SIG-M5 (cell line): ENCODE measurements at places on chromosomes 3 and 15.

GRCh38 chr3:190059242-190059590 lies 61.5 kb downstream of the P3H2 start:
- DNase-seq, result no peak

- no peak for DNase-seq
These were observed 277.9 kb downstream of the RPLP1 start for GRCh38 chr15:69730281-69731080.

DNA sequence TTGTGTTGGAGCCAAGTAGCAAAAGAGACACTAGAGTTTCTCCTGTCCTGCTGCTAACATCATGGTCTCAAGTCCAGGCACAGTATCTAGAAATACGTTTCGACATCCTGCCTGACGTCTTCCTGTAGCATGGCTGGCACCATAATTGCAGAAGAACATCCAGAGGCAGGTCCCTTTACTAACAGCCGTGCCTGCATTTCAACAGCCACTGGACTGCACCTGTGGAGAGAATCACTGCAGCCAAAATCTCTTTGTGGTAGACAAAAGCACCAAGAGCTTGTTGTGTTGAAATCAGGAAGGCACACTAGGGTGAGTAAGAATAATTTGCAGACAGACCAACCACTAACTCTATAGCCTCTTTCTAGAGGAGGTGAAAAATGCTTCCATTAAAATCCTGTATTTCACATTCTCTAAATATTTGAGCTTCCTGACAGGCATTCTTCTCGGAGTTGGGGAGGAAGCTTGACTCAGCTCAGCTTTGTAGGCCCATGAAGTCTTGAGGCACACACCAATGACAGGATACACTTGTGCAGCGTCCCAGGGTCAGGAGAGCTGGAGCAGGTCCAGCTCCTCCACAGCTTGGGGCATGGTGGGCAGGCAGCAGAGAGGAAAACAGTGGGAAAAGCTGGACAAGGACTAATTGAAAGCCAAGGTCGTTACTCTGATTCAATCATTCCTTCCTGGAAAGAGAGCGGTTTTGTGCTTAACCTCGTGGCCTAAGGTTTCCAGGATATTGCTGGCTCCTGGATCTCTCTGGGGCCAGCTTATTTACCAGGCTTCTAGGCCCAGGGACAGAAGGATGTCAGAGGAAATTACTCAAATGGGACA lies 244.9 kb downstream of the FAM43A start:
- peak; percentile 11 for DNase-seq

DNA sequence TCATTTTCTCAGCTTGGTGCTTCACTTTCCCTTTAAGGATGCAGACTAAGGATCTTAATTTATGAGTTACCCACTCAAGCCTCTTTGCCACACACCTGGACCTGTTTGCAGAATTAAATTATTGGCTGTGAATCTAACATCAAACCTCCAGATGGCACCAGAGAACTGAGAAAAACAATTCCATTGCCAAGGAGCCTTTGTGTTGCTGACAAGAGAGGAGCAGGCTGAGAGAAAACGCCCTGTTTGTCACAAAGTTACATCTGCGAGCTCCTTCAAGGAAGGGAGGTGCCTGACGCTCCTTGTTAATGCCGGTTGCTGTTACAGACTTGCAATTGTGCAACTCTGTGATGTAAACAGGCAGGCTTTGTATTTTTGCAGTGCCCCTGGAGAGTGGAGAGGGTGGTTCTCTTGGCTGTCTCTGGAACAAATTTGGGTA lies 36.3 kb upstream of the TMC3 start:
- no peak for DNase-seq

DNA sequence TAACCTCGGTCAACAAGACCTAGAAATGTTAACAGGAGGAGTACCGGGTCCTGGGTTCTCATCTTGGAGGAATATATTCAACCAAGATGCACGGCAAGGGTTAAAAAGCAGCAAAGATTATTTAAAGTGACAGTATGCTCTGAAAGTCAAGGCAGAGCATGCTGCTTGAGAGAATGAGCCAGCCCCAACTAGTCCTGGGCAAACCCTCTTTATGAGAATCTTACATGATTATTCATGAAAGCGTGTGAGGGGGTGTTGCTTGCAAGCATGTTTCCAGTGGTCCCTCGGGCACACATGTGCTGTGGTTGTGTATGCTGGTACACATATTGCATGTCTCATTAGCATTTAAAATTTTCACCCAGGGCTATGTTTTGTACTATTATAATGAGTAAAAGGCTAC lies 1445.6 kb downstream of the SI start:
- no peak for DNase-seq

GRCh38 chr3:72054976-72055375 lies 270.0 kb upstream of the PROK2 start:
- no peak for DNase-seq

DNA sequence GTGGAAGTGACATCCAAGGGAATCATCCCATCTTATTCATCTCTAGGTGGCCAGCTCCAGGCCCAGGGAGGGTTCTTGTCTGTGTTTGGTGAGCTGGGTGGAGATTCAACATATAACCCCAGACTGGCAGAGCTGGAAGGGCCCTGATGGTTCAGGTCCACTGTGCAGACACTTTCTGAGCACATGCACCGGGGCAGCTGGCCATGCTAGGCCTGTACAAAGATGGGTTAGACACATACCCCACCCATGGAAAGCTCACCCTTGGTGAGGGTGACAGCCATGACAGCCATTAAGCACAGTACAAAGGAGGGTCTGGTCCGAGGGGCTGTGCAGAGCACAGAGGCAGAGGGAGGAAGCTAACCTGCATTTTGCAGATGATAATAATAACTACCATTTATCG lies 100.4 kb downstream of the CORO2B start:
- DNase-seq, result no peak

DNA sequence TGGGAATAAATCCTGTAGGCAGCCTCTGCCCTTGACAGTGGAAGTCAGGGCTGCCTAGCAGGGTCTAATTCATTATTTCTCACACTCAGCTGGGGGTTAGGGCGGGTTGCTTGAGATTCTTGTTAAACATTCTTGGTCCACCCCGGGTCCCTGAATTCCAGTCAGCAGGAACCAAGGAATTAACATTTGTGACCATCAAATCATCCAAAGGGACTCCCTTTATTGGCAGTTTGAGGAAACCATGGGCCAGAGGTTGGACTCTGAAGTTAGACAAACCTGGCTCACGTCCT lies 122.8 kb downstream of the EEFSEC start:
- DNase-seq, result no peak

DNA sequence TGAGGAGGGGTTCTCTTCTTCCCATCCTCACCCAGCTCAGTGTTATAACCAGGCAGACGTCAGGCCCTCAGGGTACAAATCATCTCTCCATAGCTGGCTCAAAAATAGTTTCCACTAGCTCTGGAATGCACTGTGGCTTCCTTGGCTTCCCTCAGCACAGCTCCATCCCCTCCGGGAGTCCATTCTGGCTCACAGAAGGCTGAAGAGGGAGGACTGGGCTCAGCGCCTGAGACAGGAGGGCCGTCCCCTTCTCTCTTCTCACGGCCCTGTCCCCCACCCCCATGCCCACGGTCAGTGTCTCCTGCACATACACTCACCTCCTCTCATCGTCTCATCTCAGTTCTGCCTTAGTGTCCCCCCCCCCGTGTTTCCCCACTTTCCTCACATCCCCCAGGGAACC lies 50.1 kb downstream of the UMPS start:
- no peak for DNase-seq

GRCh38 chr15:99359769-99360168 lies 108.5 kb downstream of the LRRC28 start:
- DNase-seq, result no peak

- no peak for DNase-seq
These were observed 31.5 kb downstream of the SLC41A3 start for GRCh38 chr3:126052196-126053058.

DNA sequence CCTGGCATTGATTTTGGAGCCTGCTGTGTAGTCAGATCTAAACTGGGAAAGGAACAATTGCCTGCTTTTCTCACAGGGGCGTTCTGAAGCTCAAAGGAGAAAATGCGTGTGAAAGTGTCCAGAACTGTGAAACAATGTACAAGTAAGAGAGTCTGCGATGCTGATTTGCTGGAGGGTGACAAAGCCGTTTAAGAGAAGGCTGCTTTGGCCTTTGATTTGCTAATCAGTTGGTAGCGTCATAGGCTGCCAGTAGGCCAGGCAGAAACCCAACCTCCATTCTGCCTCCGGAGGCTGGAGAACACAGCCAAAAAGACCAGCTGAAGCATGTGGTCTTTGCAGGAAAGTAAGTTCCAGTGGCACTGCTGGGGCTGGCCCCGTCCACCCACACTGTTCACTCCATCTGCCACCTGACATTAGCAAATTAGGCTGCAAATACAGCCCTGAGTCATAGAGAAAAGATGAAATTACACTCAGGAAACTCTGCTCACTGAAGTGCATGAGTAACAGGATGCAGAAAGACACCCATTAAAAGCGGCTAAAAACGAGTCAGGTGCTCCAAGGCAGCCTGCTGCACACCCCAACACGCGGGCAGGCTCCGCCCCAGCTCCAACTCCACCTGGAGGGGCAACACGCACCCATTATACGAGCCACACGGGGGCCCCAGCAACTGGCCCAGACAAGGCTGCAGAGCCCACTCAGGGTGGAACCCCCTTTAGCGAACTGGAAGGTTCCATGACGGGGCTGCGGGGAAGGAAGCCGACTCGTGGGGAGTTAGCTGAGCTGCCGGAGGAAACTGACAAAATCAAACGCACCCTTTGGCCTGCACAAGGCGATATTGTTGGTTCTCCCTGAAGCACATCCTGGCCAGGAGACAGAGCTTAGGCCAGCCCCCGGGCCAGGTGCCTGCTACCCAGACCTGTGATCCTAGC lies 31.6 kb downstream of the ZDHHC19 start:
- DNase-seq, result no peak

GRCh38 chr3:144687862-144688261 lies 716.2 kb downstream of the DIPK2A start:
- DNase-seq, result no peak

DNA sequence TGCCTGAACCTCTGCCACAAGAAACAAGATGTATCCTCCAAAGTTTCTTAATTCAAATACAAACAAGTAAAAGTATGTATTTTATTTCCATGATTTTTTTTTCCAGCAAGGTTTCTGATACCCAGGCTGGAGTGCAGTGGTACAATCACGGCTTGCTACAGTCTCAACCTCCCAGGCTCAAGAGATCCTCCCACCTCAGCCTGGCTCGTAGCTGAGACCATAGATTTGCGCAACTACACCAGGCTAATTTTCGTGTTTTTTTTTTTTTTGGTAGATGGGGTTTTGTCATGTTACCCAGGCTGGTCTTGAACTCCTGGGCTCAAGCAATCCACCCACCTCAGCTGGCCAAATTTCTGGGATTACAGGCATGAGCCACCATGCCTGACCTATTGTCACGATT lies 12.2 kb upstream of the VEPH1 start:
- DNase-seq, result no peak

DNA sequence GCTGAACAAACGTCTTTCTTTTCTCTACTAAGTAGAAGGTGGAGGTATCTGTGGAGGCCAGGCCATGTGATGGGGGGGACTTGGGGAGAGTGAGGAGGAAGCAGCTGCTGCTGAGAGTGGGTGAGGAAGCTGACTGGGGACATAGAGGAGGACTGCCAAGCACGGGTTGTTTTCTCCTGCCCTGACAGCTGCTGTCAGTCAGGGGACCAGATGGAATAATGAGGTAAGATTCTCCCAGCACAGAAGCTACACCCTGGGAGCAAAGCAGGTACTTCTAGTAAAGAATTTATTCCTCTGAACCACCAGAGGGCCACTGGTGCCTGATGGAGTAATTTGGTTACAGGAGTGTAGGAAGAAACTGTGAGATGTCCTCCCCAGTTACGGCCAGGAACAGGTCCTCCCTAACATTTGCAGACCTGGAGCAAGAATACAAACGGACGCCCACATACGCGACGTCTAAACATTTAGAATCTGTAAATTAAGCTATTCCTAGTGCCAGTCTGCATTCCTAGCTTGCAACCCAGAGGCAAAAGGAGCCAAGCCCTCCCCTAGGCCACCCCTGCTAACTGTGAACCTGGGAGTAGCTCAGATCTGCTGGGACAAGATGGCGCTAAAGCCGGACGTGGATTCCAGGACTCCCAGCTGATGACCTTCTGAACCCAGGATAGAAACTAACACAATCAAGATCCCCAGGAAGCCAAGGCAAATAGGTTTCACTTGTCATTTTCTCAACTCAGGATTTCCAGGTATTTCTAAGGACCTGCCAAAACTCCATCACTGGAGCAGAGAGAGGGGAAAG lies 14.8 kb downstream of the CRYGS start:
- no peak for DNase-seq

- DNase-seq, result no peak
These were observed 795 bp upstream of the TCF12 start for GRCh38 chr15:56917652-56918045.

DNA sequence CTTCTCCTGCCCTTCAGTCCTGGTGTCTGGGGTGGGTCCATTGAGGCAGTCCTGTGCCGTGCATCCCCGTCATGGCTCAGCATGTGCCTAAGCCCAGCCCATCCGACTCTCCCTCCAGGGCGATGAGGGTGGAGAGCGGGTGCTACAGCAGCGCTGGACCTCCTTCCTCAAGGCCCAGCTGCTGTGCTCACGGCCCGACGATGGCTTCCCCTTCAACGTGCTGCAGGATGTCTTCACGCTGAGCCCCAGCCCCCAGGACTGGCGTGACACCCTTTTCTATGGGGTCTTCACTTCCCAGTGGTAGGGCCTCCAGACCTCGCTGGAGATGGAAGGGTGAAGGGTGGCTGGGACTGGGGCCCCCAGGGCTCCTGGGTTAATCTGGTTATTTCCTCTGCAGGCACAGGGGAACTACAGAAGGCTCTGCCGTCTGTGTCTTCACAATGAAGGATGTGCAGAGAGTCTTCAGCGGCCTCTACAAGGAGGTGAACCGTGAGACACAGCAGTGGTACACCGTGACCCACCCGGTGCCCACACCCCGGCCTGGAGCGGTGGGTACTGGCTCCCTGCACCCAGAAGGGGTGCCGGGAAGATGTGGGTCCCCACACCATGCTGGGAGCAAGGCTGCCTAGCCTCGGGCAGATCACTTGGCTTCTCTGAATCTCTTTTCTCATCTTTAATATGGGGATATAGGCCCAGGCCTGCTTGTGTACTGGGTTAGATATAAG lies 10.1 kb downstream of the CIB1 start:
- no peak for DNase-seq

- no peak for DNase-seq
These were observed 5.0 kb downstream of the FAM219B start for GRCh38 chr15:74901612-74902063.

- DNase-seq, result no peak
These were observed 46.7 kb downstream of the TMOD3 start for GRCh38 chr15:51876169-51876568.

- no peak for DNase-seq
These were observed 28.1 kb upstream of the CNBP start for GRCh38 chr3:129211772-129212171.

GRCh38 chr3:138842483-138843188 lies 7.9 kb upstream of the PIK3CB start:
- peak; percentile 71 for DNase-seq

DNA sequence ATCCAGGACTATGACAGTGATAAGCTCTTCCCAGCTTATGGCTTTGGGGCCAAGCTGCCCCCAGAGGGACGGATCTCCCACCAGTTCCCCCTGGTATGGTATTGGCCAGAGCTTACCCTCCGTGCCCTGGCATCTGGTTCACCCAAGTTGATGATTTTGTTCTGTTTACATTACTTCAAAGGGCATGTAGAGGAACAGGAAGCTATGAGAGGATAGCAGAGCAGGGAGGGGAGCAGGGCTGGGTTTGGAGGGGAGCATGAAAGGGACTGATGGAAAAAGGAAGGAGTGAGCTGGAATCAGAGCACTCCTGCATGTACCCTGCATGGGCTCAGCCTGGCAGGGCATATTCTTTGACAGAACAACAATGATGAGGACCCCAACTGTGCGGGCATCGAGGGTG lies 13.4 kb upstream of the BRPF1 start:
- no peak for DNase-seq

GRCh38 chr15:53548236-53548635 lies 211.2 kb downstream of the WDR72 start:
- no peak for DNase-seq
